Natural killer cell (primary cell): ENCODE measurements at places on chromosomes 5 and 9. TPM values are rescaled to one million over a fixed set of nuclear protein-coding genes. Genes with fewer than 3 reads are reported as not detected.

The ACTBL2 gene
- not detected for total RNA-seq

The SIGMAR1 gene
- 22.1 TPM for total RNA-seq

The PCA3 gene
- not detected for total RNA-seq

The TRAF1 gene
- 33.9 TPM for total RNA-seq

The ANKRD33B gene
- total RNA-seq: 4.3 TPM

The LCN10 gene
- total RNA-seq: not detected

The MYMK gene
- total RNA-seq: not detected

The SPACA9 gene
- 1.1 TPM for total RNA-seq

The SOWAHA gene
- not detected for total RNA-seq

The GFRA3 gene
- not detected for total RNA-seq

The PHAX gene
- total RNA-seq: 39.2 TPM
